Common myeloid progenitor, CD34-positive (primary cell): ENCODE measurements at places on chromosomes 5 and 9.
A peak's percentile ranks its signal among the peaks of the same experiment; 100 is the strongest.

DNA sequence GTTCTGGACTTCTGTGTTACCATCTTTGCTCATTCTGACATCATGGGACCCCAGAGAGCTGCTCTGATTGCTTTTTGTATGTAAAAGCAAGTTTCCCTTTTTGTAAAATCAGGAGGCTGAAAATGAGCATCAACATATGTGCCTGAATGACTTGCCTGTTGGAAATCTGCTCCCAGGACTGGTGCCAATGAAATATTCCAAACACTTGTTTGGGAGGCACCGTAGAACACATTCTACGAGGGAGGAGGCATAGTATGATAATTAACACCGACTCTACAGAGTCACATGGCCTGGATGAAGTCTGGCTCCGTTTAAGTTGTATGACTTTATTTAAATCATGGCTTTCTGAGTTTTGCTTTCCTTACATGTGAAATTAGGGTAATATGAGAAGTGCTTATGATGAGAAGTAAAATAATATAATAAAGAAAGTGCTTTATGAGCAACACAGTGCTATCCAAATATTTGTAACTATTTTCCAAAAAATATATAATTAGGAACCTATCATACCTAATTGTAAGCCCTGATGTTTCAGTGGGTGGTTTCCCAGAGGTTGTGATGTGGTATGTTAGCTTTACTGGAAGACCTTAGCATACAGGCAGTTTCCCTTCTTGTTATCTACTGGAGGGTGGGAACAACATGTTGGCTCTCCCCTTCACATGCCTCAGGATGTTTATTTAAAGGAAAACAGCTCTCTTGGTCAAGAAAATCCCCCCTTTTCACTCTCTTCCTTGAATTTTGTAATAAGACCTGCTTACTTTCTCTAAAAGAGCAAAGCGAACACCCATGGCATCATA, 238.1 kb downstream of the FBXL7 start:
- DNase-seq, result no peak

DNA sequence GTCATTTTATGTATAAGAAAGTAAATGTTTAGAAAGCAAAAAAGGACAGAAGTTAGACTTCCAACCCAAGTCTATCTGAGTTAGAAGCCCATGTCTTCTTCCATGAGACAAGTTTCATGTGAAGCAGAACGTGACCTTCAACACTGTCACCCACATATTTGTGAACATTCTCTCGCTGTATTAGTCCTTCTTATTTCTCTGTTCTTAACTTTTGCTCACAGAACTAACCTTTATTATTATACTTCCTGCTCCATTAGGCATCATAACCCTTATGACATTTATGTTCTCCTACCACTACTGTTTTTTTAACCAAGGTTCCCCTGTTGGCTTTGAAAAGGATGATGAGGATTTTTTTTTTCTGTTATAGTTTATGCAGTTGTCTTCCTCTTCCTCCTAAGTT, 238.8 kb downstream of the ZNF608 start:
- no peak for DNase-seq

DNA sequence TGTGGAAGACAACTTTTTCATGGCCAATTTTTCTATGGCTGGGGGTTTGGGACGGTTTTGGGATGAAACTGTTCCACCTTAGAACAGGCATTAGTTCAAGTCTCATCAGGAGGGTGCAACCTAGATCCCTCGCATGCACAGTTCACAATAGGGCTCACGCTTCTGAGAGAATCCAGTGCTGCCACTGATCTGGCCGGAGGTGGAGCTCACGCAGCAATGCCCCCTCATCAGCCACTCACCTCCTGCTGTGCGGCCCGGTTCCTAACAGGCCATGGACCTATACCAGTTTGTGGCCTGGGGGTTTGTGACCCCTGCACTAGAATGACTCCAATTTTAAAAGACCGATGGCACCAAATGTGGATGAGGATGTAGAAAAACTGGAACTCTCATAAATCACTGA, 127.2 kb upstream of the IER5L start:
- DNase-seq, result no peak

- no peak for DNase-seq
These were observed 253.4 kb upstream of the ANKH start for GRCh38 chr5:15124871-15125568.

GRCh38 chr9:114076237-114077161, 1.6 kb downstream of the AMBP start:
- no peak for DNase-seq

- DNase-seq, result no peak
These were observed 66.9 kb upstream of the TMEM215 start for GRCh38 chr9:32716425-32716824.

GRCh38 chr9:128187361-128187760, 4.0 kb downstream of the CIZ1 start:
- no peak for DNase-seq

- no peak for DNase-seq
These were observed 89.8 kb downstream of the CDKN2A start for GRCh38 chr9:21904371-21904770.

DNA sequence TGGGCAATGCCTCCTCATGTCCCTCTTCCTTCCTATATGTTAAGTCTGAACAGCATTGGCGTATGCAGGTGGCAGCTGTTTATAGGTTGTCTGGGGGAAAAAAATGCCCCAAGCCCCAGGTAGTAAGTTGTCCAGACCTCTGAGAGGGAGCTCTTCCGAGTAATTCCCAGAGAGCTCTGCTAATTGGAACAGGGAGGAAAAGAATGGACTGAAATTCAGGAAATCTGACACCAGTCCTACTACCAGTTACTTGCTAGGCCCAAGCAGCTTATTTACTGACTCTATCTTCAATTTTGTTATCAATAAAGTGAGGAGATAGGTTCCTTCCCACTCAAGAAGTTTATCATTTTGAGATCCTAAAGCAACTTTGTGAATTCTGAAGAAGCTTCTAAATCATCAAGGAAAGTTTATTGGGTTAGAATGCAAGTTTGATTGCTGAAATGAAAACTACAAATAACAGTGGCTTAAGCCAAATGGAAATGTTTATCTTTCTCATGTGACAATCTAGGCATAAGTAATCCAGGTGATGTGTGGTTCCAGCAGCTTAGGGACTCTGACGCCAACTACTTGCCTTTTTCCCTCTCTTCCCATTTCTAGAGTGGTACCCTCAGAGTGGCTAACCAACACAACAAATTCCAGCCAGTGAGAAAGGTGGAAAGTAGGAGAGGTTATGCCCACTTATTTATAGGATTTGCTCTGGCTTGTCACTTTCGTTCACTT, 5.6 kb downstream of the STK32A start:
- DNase-seq, result no peak

GRCh38 chr5:51380603-51381207, 2.5 kb upstream of the ISL1 start:
- DNase-seq, result peak; percentile 20

DNA sequence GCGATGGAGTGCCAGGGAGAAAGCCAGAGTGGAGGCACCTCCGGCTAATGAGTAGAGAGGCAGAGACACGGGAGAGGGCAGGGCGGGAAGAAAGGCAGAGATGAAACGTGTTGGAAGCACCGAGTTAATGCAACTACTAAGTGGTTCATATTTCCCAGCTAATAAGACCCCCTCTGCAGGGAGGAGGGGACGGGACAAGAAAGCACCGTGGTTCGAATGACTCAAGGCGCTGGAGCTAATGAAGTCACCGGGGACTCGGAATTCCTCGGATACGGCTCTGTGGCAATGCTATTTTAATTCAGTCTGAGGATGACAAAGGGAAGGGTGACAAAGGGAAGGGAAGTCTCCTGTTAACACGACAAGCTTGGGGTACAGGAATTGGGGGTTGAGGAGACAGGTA, 54.5 kb upstream of the RAPGEF1 start:
- DNase-seq, result no peak

DNA sequence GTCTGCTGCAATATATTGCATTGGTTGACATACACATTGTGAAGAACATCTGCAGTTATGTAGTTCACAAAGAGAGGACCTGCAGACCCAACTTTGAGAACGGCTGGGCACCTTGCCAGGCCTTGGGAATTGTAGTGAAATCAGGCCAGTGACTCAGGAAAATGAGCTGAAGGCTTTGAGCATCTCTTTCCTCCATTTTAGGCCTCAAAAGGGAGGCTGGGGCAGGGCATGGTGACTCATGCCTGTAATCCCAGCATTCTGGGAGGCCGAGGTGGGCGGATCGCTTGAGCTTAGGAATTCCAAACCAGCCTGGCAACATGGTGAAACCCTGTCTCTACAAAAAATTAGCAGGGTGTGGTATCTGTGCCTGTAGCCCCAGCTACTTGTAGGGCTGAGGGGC, 1.4 kb upstream of the IPPK start:
- peak; percentile 25 for DNase-seq

DNA sequence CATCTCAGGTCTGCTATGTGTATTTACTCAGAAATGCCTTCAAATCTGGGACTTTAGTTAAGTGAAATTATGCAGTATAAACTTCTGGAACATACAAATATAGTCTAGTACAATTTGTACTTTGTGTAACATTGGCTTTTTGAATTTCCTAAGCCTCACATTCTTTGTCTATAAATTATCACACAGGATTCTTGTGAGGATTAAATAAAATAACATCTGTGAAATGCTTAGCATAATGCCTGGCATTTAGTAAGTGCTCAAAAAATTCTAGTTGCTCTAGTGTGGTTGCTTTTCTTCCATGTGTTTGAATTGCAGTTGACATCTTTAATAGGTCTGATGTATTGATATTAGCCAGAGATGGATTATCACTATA, 2.6 kb downstream of the HMMR start:
- no peak for DNase-seq

GRCh38 chr5:103834216-103834615, 271.6 kb upstream of the NUDT12 start:
- DNase-seq, result no peak
